NCI-H1417 treated with DMSO at 0.1 percent for 48 hours (cell line): ENCODE measurements at places on chromosomes 5 and 9.
A peak's percentile ranks its signal among the peaks of the same experiment; 100 is the strongest.

- DNase-seq = no peak
Measured at GRCh38 chr5:4511996-4512656, 628.0 kb upstream of the ADAMTS16 start.

- no peak for DNase-seq
Measured at GRCh38 chr5:54590824-54591223, 73.3 kb downstream of the SNX18 start.

DNA sequence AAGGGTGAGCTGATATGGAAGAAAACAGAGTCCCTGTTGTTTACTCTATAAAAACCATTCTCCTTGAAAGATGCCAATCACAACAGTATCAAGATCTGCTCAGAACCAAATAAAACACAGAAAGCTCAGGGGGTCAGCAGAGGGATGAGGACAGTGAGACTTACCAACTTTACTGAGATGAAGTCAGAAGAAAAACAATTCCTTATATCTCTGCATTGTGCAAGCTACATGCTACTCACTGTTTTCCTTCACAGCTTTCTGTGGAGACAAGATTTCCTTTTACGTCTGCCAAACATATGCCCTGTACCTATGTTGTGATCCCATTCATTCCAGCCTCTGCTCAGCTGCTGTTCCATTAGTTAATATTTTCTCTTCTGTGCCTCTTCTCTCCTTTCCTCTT, 185.6 kb downstream of the TSSK1B start:
- DNase-seq = no peak

- DNase-seq = no peak
Measured at GRCh38 chr5:83919071-83920041, 198.7 kb upstream of the HAPLN1 start.

- DNase-seq = no peak
Measured at GRCh38 chr5:107129051-107129450, 541.7 kb downstream of the EFNA5 start.

DNA sequence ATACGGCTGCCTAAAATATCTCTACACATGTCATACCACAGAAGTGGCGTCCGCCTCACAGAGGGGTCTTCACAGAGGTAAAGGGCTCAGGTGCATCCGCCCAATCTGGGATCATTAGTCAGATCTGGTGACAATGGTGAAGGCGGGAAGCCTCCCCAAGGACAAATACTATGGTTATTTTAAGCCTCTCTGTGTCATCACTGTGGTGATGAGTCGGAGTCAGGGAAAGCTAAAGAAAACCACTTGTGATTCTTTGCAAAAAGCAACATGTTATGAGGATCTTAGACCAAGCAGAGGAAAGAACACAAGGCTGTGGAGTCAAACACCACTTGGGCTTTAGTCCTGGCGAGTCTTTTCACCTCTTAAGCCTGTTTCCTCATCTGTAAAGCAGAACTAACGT, 190.4 kb downstream of the DRD1 start:
- DNase-seq = no peak

GRCh38 chr9:135163023-135163780, 75.7 kb downstream of the OLFM1 start:
- DNase-seq = no peak

DNA sequence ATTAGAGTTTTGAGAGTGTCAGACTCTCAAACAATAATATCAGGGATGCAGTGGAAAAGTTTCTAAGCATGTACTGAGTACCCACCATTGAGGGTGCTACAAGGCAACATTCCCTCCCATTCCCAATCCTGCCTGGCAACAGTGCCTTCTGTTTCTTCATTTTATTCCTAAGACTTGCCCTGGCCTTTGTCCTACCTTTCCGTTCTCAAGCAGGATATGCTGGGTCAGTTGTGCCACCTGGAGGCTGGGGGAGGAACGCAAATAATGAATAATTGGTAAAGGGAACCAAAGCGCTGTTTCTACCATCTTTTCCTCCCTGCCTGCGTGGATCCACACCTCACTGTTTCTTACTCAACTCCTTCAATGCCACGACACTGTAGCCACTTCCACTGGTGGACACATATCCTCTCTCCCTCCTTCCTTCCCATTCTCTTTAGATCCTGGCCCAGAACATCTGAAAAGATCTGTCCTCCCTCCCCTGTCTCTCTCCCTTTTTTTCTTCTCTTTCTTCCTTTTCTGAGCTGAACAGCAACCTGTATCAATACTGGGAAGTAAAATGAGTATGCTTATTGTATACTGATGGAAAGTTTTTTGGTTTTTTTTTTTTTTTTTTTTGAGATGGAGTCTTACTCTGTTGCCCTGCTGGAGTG, 149.5 kb downstream of the C9orf152 start:
- DNase-seq = peak; percentile 42

DNA sequence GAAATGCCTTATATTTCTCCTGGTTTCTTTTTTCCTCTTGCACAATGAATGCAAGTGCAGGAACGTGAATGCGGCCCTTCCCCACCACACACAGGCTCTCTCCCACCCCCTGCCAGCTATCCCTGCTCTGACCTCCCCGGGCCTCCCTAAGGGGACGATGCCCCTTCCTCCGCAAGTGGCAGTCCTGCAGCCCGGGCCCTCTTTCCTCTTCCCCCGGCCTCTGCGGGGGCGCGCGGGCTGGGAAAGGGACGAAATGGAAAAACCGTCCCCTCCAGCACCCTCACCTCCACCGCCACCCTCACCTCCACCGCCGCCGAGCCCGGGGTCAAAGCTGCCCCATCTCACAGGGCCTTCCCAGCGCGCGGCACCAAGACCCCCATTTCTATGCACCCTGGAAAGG, 44.7 kb downstream of the GAS1 start:
- no peak for DNase-seq

DNA sequence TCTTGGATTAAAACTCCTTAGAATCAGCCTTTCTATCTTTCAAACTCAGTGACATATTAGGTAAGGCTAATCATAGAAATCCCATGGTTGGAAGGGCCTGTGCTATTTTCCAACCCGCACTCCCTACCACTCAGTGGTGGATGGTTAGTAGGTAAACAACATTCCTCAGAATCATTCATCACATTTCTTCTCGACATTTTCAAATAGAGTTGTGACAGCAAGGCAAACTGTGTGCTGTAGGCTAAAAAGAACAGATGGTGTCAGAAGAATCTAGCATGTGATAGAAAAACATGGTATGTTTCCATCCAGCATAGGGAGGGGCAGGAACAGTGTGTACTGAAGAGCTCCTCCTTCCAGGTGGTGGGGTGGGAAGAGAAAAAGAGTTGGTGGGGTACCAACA, 227.3 kb upstream of the NMUR2 start:
- no peak for DNase-seq

DNA sequence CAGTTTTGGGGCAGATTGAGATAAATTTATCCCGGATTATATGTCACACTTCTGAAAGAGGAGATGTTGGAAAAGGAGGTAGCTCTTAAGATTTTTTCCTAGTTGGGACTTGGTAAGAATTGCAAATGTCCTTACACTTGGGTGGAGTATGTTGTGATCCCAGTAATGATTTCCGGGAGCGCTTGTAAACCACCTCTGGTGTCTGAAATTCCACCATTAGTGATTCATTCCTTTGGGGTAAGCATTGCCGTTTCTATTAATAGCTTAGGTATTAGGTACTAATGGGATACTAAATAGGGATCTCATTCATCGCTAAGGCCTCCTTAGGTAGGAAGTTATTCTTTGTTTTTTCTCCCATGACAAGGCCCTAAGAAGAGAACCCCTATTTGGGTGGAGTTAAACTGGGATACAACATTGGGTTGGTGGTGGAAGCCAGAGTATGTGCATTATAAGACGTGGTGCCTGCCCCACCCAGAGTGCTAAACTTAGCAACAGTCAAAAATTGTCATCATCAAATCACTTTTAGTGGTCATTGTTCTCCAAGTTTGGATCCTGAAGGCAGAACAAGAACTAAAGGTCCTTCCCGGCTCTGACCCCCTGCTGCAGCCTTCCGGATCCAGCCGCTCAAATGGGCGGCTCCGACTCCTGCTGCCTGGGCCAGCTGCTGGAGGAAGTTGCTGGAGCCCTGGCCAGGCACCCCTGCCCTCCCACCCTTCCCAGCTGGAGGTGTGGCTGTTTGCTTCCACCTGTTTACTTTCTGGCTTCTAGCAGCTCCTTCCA, 31.7 kb upstream of the DAB2IP start:
- no peak for DNase-seq

- no peak for DNase-seq
Measured at GRCh38 chr5:55624841-55625588, 87.1 kb downstream of the SLC38A9 start.

DNA sequence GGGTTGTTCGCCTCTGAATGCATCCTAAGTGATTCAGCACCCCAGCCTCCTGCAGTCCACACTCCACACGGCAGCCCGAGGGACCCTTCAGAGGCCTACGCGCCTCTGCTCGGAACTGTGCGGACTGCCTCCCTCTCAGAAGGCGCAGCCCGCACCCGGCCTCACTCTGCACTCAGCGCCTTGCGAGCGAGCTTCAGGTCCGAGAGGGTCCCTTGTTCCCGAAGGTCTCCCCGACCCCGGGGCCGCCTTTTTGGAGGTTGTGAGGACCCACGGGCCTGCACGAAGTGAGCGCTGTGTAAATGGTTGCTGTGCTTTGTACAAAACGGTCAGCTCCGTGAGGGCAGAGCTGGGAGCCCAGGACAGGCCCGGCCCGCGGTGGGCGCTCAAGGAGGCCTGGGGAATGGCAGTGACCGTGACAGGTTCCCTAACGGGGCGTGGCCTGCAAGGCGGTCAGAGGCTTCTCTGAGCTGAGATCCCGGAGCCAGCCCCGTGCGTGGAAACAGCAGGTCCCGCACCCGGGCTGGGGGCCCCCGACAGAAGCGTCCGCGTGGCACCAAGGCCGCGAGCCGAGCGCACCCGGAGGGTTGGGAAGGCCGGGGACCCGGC, 698 bp upstream of the CACNA1B start:
- DNase-seq = no peak

DNA sequence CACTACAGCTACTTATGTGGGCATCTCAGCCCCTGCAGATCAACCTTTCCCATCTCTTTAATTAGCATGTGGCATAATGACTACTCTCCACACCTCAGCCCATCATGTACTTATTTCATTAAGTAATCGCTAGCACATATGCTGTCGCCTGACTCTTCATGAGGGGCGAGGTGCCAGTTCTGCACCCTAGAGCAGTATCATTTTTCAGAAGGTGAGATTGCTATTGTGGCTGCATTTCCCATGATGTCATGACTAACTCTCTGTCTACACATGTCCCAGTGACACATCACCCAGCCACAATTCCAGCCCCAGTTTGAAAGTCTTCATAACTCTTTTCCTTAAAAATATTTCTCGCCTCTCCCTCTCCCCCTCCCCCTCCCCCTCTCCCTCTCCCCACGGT, 7.6 kb upstream of the F2RL1 start:
- no peak for DNase-seq

DNA sequence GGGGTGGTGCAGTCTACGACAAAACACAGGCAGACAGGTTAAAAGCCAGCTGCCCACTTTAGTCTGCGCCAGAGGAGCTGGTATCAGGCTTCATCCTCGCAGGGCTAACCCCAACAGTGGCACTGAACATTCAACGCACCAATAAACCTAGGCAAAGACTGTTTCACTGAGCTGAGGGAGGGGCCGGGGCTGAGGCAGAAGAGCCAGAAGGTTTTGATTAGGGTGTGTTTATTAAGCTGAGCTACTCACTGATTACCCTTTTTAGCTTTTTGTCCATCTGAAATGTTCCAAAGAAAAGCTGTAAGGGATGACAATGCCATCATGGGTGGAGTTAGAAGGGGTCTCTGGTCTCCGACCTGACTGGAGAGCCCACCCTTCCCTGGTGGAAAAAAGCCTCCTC, 1.4 kb downstream of the ZMYND19 start:
- no peak for DNase-seq
